ENCODE measurements at places on chromosomes 2 and 18.

- no peak for DNase-seq
These were observed 532.1 kb downstream of the SOX11 start for GRCh38 chr2:6224267-6224666.

- DNase-seq, result no peak
These were observed 942.5 kb upstream of the SLC39A10 start for GRCh38 chr2:194714541-194714940.

DNA sequence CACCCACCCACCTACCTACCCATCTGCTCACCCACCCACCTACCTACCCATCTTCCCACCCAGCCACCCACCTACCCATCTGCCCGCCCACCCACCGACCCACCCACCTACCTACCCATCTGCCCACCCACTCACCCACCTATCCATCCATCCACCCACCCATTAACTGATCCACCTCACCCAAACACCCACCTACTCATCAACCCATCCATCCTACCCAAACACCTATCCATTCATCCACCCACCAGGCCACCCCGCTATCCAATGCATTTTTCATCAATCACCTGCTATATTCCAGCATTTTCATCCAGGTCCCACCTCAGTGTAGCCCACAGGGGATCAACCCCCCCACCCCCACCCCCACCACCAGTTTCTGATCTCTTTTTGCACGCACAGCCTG, 121.8 kb downstream of the GLI2 start:
- DNase-seq, result no peak

DNA sequence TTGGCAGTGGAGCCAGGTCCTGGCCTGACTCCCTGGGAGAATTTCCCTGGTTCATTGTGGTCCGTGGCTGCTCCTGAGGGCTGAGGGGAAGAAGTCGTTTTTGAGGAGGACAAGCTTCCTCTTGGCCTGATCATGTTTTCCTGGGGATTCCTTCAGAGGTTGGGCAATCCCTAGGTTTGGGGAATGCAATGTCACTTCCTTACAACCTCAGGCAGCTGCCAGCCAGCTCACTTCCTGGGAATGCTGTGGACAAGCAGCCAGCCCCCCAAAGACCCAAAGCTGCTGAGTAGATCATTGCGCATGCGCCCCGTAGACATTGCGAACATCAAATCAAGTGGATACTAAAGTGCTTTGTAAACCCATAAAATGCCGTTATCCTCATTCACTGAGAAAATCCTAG, 7.7 kb upstream of the DNMT3A start:
- DNase-seq, result peak; percentile 68

GRCh38 chr18:67514901-67515540, 1.5 kb downstream of the DSEL start:
- DNase-seq, result no peak

DNA sequence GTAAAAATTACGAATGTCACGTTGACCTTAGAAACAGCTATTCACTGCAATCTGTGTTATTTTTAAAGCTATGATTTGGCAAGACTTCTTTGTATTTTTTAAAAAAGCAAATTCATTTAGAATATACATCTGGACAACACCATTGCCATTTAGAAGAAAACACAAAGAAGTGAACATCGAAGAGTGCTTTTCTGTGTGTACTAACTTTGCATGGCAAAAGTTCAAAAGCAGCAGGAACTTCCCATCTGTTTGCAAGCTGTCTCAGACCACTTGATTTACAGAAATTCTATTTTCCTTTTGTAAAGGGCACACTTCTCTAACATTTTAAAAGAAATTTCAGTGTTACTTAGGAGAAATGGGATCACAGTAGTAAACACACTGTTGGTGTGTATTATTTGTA, 145.9 kb downstream of the CALCRL start:
- DNase-seq, result no peak

- DNase-seq, result no peak
These were observed 782.6 kb upstream of the FSHR start for GRCh38 chr2:49936965-49937364.

GRCh38 chr18:9700261-9700796, 7.8 kb upstream of the RAB31 start:
- DNase-seq, result no peak

GRCh38 chr18:35753306-35753910, 171.9 kb downstream of the GALNT1 start:
- DNase-seq, result no peak

- no peak for DNase-seq
These were observed 260.4 kb downstream of the ZNF516 start for GRCh38 chr18:76234676-76235060.

GRCh38 chr2:120587997-120588336, 147.7 kb upstream of the GLI2 start:
- DNase-seq, result no peak

- DNase-seq, result no peak
These were observed 108.4 kb downstream of the TACR1 start for GRCh38 chr2:75090770-75091515.

GRCh38 chr2:175930504-175930903, 71.6 kb downstream of the LNPK start:
- no peak for DNase-seq

- DNase-seq, result no peak
These were observed 21.3 kb downstream of the CYRIA start for GRCh38 chr2:16644221-16644925.

- DNase-seq, result no peak
These were observed 46.4 kb downstream of the INSIG2 start for GRCh38 chr2:118134650-118135049.

DNA sequence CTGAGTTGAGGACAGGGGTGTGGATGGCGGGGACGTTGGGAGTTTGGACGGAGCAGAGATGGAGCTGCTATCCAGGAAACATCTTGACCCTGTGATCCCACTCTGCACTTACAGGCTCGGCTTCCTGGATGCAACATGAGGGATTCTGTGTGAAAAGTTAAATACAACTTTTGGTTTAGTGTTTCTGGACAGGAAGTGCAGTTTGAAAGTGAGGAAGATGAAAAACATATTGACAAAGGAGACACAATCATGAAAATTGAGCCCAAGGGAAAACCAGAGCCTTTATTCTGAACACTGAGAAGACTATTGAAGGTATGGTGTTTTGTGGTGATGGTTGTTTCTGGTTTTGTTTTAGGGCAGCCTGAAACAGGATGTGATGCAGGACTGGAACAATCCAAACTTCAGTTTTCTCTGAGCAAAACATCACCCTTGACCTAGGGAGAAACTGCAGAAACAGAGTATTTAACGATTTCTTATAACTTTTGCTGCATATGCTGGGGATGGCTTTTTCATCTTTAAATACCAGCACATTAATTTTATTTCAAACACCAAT, 76.5 kb upstream of the RFX8 start:
- DNase-seq, result no peak

DNA sequence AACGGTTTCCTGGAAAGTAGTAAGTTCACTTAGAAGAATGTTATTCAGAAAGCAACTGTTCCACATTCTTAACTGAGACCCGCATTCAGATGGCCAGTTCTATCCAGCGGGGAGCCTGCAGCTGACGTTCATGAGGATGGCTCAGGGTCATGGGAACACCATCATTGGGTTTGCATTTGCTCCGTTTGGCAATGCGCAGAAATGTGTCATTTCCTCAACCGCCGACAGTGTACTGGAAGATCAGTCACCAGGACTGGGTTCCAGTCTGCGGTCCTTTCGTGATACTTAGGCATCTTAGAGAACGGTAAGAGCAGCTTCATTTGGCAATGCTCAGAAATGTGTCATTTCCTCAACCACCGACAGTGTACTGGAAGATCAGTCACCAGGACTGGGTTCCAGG, 104.0 kb downstream of the DNER start:
- no peak for DNase-seq

DNA sequence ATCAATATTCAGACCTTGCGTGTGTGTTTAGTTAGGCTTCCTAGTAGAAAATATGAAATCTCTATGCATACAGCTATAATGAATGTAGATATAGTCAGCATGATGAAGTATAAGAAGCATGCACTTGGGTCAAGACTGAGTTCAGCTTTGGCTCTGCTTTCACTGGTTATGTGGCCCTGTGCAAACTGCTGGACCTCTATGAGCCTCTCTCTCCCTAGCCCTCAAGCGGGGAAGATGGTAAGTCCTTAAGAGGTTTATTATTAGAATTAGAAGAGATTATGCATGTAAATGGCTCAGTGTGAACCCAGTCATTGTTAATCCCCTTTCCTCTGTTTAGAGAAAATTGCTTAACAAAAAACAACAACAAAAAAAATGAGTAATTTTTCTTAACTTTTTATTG, 178.8 kb upstream of the NXPH2 start:
- DNase-seq, result no peak

DNA sequence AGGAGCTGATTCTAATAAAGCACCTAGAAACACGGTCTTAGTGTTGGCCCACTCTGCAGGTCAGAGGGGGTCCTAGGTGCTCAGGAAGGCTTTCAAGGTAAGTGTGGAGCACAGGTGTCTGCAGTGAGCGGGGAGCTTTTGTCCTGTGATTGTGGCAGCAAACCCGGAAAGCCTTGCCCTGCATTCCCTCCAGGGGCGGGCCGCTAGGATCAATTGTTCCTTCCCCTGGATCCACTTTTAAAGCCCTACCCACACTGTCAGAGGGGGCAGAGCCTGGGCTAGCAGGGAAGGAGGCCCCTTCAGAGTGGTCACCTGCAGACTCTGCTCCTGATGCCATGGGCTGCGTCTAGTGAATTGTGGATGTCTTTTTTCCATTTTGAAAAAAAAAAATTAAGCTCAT, 176.0 kb downstream of the CTIF start:
- DNase-seq, result no peak

DNA sequence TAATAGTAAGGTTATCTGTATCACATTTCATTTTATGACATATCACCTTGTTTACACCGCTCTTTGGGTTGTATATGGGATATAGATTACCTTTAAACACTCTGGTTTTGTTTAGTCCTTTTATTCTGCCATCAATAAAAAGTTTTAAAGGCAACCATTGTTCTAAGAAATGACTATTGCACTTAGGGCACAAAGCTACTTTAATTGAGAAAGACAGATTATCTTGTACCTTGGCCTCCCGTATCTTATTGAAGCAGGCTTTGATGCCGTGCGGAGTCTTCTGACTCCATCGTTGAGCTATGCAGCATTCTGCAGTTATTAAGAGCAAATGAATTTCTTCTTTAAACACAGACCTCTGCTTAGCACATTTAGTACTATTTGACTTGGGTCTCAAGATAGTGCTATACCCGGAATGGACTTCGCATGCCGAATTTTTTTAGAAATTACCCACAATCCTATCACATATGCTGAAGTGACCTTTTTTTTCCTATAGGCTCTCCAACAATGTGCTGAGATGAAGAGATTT, 16.7 kb downstream of the PKDCC start:
- no peak for DNase-seq

DNA sequence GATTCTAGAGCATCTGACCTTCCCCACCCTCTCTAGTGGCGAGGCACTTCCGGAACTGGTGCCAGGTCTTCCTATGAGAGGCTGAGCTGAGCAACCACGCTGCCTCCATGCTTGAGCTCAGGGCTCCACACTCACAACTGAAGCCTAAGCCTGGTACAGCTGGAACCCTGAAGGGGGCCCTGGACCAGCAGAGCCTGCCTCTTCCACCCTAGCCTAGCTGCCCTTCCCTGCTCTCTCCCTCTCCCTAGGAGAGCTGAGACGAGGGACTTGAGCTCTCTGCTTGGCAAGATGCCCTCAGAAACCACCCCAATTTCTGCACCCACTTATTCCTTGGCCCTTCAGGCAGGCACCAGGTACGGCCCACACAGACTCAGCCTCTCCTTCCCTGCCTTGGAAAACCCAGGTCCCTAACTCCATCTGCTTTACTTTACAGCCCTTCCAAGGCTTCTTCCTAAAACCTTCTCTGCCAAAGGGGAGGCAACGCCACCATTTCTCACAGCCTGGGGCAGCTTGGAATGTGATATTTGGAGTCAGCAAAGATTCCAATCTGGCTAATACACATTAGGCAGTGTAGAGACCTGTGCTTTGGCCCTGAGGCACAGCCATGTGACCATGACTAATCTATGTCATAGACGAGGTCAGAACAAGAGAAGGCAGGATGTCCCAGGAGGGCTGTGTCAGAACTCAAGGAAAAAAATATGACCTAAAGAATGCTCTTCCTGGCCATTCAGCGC, 18.8 kb downstream of the COX7A2L start:
- peak; percentile 83 for DNase-seq

DNA sequence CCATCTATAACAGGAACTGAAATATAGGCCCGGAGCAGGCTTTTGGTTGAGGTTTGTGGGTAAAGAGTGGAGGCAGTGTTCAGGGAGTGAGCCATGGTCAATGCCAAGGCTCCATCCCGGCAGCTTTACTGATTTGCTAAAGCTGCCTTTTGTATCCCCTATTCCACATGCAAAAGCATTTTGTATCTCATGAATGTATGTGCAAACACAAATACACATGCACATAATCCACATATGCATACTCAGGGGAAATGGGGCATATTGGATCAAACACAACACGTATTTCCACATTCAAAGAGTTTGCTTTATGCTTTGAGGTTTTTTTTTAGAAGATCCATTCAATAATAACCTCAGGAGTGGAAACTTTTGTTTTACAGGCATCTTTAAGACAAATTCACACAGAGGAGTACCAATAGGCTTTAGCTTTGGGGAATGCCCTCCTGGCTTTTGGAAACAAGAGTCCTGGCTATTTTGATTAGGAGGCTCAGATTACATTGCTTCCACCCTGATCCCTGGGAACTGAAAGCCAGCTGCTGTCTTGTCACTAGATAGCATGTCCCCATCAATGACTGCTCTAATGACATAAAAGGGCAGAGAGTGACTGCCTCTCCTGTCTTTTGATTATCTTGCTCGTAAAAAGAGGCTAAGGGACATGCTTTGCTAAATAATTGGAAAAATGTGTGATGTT, 263.2 kb downstream of the EN1 start:
- DNase-seq, result no peak

DNA sequence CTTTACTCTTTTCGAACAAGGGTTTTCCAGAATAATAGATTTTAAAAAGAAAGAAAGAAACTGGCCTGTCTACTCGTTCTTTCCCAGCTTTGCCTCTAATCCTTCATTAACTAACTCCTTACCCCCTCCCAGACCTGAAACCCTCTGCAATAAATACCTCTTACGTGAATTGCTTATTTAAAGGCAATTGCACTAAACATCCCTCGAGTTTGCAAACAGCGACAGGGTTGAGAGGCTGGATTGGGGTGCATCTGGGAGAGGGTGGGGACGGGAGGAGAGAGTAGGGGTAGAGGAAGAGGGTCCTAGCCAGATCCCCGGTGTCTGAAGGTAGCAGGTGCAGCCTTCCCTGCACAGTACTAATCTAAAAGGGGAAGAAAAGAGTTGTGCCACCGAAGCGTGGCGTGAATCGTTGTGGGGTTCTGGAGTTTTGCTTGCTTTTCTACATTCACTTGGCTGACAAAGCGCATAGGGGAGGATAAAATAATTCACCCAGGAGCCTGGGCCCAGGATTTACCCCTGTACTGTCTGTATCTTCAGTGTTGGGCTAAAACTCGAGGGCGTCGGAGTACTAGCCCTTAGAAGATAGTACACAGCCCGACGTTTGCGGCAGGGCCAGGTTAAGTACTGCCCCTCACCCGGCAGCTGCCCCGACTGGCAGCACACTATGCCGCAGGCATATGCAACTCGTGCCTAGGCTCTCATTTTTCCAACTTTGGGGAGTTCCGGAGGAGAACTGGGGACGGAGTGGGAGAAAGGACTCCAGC, 1.9 kb upstream of the NEUROD1 start:
- no peak for DNase-seq

- DNase-seq, result no peak
These were observed 9.6 kb upstream of the TGIF1 start for GRCh38 chr18:3440341-3440740.
